T follicular helper cell (primary cell): ENCODE measurements at places on chromosomes 1 and 21.

GRCh38 chr1:159869173-159869572, 6.7 kb upstream of the VSIG8 start:
- no peak for DNase-seq

DNA sequence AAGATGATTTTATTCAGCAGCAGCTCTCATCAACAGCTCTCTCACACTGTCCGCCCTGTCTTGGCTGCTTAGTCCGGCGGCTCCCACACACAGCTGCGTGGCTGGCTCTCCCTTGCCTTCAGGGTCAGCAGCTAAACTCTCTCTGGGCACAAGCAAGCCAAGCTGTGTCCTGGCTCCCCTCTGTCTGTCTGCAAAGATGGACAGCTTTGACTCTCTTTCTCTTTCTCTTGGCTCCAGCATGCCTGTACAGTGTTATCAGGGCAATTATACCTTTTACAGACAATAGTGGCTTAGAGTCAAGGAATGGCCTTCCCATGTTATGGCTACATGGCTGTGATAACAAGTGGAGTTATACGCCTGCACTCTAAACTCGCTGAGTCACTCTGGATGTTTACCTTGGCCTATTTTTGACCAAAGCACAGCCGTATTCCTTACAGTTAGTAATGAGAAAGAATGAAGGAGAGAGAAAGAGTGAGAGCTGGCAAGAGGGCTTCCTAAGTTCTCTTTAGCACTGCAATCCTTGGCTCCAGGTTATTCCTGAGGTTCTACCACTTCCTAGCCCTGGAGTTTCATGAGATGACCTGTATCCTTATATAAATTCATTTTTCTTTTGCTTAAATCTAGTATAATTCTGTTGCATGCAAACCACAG, 59.9 kb upstream of the ZSWIM5 start:
- DNase-seq = no peak

DNA sequence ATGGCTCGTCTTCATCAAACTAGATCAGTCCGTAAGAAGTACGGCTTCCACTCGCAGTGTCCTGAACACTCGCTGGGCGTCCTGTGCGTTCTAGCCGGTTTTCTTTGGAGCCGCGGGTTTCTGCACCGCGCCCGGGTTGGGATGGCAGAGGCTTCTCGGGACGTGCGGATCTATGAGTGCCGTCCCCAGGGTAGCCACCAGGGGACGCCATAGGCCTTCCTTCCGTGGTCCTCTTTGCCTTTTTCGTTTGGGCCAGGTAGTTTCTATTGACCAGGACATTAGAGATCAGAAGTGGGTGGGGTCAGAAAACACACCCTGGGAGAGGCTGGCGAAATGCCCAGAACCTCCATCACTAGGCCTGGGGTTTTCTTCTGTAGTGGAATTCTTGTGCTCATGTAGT, 273.8 kb downstream of the FAM72C start:
- no peak for DNase-seq

DNA sequence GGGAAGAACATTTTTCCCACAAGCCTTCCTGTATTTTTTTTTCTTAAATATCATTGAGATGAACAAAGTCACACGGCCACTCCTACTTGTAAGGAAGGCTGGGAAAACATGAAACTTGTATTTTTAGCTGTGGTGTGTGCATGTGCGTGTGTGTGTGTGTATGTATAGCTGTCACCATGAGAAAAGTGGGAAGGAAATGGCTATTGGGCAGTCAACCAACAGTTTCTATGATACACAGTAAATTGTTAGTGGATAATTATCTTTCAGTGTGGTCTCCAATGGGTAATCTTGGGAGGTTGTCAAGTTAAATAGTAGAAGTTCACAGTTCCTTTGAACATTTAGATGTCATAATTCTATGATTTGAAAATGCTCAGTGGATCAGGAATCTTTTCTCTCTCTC, 132.7 kb upstream of the USP24 start:
- no peak for DNase-seq

- DNase-seq = no peak
Observed at GRCh38 chr1:246001142-246001836, 505.8 kb downstream of the SMYD3 start.

DNA sequence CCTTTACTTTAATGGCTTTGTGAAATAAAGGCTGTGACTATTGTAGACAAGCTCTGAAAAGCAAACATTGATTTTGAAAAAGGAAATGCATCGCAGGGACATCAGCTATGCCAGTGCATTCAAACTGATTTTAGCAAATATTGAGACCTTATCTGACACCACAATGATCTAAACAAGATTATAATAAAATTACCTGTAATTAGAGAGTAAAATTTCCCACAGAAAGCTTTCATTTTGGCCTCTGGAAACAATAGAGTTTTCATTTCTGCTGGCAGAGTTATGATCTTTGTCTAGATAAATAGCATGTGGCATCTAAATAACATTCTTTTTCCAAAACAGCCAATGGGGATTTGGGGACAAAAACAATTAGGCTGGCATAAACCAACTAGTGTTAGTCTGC, 650.4 kb upstream of the PRMT6 start:
- DNase-seq = no peak

- no peak for DNase-seq
Observed at GRCh38 chr1:218611916-218612585, 266.9 kb downstream of the TGFB2 start.

DNA sequence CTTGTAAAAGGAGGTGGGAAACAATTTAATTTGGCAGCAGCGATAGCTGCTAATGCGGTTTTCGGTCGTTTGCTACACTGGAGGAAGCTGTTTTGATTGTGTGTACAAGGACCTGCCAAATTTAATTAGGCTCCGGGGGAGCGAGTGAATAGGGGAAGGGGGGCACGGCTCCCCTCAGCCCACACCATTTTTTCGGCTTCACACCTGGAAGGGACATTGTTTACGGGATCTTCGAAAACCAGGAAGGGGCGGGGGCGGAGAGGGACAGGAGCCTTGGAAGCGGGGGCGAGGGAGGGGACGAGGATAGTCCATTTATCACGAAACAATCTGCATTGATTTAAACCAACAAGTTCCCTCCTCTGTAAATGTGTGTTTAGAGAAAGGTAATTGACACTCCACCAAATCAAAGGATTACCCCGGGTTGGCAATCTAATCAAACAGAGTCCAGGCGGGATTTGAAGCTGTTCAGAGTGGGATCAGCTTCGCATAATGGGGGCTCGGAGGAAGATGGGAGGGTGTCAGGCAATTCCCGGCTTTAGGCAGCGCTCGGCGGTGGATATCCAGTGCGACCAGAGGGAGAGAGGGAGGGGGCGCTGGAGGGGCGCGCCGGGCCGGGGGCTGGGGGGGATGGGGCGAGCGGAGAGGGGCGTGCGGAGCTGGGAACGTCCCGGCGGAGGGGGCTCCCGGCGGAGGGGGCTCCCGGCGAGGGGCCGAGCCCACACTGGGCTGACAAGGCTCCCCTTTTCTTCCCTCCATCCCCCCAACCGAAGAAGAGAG, 9.8 kb downstream of the PAX7 start:
- DNase-seq = no peak

DNA sequence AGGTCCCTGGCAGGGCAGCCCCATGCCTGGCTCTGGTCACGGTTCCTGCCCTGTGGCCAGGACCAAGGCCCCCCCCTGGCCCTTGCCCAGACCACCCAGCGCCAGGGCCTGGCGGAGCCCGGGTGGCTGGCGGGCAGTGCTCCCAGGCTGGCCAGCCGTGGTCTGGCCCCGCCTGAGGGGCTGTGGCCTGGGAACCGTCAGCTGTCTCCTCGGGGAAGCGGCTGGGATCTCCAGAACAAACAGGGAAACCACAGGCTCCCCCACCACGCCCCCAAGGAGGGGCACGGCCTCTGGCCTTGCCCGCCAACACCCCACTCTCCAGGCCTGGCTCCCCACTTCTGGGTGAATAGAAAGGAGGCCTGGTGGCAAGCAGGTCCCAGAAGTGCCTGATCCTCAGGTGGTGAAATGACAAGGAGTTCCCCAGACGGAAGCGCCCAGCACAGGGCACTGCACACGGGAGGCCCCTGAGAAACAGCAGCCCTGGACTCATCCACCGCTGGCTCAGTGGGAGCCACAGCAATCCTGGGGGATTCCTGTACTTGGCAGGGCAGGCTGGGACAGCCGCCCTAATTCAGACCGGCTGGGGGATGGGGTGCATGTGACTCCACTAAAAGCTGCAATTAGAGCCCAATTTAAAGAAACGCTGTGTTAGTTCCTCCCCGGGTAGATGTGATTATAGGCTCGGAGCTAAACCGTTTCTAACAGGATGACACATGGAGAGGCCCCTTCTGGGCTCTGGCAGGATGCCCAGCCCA, 78.9 kb downstream of the RAP1GAP start:
- no peak for DNase-seq

GRCh38 chr1:51265618-51266017, 29.5 kb downstream of the RNF11 start:
- DNase-seq = no peak

- DNase-seq = no peak
Observed at GRCh38 chr1:32969566-32969965, 5.0 kb upstream of the RNF19B start.

DNA sequence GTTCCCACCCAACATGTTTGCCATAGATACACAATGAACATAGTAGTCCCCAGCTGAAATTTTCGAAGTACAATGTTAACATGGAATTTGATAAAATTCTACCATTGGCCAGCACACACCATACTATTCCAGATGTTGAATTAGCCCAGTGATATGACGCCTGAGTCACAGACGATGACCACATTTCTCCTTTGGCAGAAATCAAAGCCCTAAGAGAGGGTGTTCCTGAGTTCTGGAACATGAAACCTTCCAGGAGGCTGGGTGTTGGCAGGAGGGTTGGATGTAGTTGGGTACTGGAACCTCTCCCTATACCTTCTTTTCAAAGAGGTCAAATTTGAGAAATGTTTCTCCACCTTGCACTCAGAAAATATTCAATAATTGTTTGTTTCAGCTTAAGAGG, 37.8 kb downstream of the LPAR3 start:
- DNase-seq = no peak

- no peak for DNase-seq
Observed at GRCh38 chr1:241696172-241696814, 44.2 kb downstream of the WDR64 start.

- no peak for DNase-seq
Observed at GRCh38 chr21:31110430-31110829, 72.2 kb upstream of the KRTAP19-8 start.

- no peak for DNase-seq
Observed at GRCh38 chr1:59340411-59341307, 43.8 kb downstream of the FGGY start.

- DNase-seq = peak; percentile 17
Observed at GRCh38 chr1:154546264-154547063, 12.0 kb downstream of the UBE2Q1 start.

DNA sequence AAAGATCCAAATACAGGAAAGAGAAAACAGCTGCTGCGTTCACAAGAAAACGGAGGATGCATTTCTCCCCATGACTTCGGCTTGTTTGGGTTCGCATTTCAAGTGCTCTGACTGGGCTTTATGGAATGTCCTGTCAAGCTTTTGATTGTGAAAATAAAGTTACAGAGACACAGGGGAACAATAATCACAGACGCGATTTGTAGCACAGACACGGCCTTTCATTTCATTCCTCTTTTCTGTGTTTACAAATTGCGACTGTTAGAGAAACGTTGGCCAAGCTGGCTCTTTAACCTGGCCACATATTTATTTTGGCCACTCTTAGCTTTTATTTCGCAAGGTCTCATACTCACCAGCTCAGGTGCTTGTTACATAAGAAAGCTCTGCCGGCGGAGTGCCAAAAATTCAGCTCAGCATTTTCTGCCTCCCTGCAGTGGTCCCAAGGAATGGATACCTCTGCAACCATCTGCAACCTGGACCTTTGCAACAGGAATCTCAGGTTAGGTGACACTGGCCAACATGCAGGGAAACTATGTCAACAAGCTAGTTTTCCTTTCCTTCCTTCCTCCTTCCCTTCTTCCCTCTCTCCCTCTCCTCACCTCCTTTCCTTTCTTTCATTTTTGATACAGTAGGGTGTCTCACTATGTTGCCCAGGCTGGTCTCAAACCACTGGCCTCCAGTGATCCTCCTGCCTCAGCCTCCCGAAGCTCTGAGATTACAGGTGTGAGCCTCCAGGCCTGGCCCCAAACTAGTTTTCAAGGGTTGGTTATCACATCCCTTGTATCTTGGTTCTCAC, 58.2 kb upstream of the SLC45A1 start:
- no peak for DNase-seq

- no peak for DNase-seq
Observed at GRCh38 chr1:81936853-81937252, 136.1 kb downstream of the ADGRL2 start.

GRCh38 chr21:41405321-41405720, 20.7 kb upstream of the MX1 start:
- no peak for DNase-seq

DNA sequence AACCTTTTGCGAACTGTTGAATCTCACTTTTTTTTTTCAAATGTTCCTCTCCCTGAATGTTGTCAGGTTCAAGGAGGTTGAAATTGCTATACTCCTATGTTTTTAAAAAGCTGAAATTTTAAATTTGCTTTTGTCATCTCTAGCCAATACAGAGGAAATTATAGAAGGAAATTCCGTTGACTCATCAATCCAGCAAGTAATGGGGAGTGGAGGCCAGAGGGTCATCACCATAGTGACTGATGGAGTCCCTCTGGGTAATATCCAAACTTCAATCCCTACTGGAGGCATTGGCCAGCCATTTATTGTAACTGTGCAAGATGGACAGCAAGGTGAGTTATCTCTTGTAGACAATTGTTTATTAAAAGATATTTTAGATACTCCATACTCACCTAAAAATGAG, 36.3 kb downstream of the GABPB2 start:
- no peak for DNase-seq

DNA sequence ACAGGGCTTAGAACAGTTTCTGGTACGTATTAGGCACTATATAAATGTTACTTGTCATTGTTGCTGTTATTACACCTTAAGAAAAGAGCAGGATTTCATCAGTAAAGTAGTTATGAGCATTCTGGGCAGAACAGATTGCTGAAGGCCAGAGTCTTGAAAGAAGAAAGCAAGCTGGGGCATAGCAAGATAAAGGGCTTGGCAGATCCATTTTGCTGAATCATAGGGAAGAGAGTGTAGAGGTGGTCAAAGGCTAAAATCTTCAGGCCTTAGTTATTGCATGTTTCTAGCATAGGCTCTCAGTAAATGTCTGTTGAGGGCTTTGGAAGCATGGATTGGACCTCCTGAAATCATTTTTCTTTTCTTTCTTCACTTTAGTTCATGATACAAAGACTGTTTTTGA, 67.5 kb downstream of the PLA2G4A start:
- DNase-seq = no peak

- DNase-seq = no peak
Observed at GRCh38 chr21:38295997-38296764, 39.4 kb downstream of the KCNJ15 start.

DNA sequence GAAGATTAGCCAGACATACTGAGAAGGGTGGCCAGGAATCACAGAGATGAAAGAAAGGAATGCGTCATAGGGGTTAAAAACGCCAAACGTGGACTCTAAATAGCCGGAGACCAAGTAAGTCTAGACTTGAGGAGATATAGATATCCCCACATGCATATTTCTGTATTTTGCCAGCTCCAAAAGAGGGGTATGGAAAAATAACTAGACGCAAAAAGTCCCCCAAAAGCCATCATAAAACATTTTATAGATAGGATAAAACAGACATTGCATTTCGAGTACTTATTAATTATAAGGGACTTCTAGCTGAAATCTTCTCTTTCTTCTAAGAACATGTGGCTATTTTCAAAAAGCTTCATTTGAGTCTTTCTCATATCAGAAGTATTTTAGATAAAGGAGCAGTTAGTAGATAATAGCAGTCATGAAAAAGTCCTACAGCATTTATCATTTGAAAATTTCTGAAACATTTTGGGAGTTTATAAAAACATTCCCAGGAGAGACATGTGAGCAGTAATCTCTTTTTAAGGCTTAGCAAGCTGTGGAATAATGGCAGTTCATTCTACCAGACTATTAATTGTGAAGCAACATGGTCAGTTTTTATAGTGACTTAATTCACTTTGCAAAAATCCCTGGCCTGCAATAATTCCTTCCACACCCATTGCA, 6.1 kb downstream of the KIF26B start:
- no peak for DNase-seq
